SHP77 treated with DMSO at 0.1 percent for 48 hours (cell line): ENCODE measurements at places on chromosomes 11 and 22.

- DNase-seq, result no peak
Measured at GRCh38 chr11:68020575-68020974, 9.9 kb upstream of the NDUFS8 start.

DNA sequence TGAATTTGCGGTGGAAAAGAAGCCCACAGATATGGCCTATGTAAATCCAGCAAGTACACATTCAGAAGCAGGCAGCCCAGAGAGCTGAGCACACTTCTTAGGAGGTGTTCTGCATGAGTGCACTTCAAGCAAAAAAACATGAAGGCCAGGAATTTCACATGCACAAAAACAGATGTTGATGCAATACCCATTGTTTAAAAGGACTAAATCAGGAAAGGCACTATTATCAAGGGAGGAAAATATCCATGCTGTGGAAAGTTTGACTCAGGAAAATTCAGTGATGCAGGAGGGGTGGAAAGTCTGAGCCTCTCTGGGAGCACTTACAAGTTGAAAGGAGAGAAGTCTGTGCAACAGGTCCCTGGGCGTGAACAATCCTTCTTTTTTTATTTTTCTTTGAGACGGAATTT lies 15.8 kb upstream of the CARS1 start:
- no peak for DNase-seq

DNA sequence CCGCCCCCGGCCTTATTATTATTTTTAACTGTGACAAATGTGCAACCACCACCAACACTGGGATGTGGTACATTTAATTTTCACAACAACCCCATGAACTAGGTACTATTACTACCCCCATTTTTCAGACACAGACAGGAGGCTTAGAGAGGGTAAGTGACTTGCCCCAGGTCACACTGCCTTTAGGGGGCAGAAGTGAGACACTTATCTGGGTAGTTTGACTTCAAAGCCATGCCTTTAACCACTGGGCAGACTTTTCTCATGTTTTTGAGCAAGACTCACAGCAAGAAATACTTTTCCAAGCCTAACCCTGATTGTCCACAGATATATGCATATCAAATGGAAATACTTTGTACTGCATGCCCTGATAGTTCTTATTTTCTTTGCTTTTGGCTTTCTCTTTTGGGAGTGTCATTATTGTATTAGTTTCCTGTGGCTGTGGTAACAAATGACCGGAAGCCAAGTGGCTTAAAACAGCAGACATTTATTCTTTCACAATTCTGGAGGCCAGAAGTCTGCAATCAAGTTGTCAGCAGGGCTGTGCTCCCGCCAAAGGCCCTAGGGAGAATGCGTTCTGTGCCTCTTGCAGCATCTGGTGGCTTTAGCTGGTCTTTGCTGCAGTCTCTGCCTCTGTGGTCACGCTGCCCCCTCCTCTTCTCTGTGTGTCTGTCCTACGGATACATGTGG lies 110.8 kb downstream of the GRIK4 start:
- DNase-seq, result no peak

- DNase-seq, result no peak
Measured at GRCh38 chr22:17087498-17088131, 2.8 kb downstream of the IL17RA start.

- no peak for DNase-seq
Measured at GRCh38 chr11:130947058-130947457, 30.8 kb upstream of the SNX19 start.

- DNase-seq, result no peak
Measured at GRCh38 chr11:116344601-116345000, 428.2 kb downstream of the BUD13 start.

GRCh38 chr11:17479284-17480214 lies 2.9 kb upstream of the ABCC8 start:
- DNase-seq, result no peak

DNA sequence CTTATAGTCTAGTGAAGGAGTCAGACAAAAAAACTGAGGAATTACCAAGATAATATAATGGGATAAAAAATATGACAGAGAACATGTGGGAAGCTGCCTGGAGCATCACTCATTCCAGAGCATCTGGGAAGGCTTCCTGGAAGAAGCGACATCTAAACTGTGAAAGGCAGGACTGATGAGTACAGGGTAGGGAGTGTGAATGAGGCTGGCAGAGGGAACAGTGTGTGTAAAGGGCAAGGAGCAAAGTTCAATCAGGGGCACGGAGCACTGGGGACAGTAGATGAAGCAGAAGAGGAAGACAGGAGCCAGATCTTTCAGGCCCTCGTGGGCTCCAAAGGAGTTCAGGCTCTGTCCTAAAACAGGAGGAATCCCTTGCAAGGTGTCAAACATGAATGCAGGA lies 55.8 kb upstream of the PRDM11 start:
- DNase-seq, result no peak

GRCh38 chr11:133011604-133012003 lies 520.7 kb downstream of the OPCML start:
- DNase-seq, result no peak
